ENCODE measurements at places on chromosomes 7 and 10.

DNA sequence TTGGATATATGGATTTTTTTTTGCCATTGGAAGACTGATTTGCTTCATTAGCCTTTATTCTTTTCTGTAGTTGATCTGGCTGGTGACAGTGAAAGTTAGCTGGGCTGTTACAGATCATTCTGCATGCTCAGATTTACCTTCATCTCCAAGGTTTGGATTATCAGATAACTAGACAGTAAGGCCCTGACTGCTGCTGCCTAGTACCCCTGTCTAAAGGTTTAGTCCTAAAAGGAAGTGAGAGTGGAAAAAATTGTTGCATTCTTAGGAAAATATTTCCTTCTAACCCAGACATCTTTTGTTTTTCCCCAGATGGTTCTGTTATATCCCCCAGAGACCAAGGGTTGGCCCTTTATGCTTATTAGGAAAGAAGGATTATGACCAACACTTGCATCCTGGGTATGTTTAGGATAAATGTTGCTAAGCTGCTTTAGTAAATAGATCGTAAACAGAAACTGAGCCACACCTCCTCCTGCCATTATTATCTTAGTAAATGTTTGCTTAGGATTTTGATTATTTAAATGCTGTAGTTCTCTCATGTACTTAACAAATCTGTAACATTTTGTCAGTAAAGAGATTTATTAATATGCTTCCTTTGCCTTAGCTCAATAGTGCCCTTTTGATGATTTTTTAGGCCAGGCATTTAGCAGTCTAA, 44.4 kb downstream of the MCU start:
- no peak for DNase-seq

GRCh38 chr10:2917926-2918325, 149.4 kb upstream of the PFKP start:
- DNase-seq, result no peak

DNA sequence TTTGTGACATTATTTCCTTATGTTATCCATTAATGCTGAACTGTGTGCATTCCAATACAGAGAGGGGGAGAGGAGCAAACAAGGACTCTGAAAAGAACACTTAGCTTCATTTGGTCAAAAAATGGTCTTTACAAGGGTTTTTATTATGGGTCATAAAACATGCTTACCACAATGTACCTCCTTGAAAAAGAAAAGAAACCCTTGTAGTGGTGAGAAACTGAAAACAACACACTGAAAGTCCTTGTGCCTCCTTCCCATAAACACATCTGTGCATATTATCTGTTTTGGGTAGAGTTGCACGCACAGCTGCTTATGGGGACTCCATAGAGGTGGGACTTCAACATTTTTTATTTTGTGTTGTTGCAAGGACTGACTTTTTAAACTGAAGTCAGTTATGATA, 98.7 kb downstream of the CDK6 start:
- peak; percentile 86 for DNase-seq

GRCh38 chr7:18623389-18623788, 127.8 kb downstream of the HDAC9 start:
- DNase-seq, result no peak

- no peak for DNase-seq
These were observed 49.6 kb upstream of the MYL10 start for GRCh38 chr7:101678658-101679057.

DNA sequence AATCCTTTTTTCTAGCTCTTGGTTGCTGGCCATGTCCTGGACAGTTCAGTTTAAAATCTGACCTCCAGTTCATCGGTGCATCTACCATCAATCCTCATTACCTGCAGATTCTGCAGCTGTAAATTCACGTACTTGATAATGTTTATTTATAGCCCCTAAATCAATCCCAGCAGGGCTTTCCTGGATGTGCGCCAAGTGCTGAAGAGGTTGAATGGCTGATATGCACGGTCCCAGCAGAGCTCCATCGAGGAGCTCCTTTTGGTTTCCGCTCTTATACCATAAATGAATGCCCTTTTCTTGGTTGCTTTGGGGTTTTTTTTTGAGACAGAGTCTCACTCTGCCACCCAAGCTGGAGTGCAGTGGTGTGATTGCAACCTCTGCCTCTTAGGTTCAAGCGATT, 91.2 kb upstream of the CCZ1B start:
- no peak for DNase-seq

DNA sequence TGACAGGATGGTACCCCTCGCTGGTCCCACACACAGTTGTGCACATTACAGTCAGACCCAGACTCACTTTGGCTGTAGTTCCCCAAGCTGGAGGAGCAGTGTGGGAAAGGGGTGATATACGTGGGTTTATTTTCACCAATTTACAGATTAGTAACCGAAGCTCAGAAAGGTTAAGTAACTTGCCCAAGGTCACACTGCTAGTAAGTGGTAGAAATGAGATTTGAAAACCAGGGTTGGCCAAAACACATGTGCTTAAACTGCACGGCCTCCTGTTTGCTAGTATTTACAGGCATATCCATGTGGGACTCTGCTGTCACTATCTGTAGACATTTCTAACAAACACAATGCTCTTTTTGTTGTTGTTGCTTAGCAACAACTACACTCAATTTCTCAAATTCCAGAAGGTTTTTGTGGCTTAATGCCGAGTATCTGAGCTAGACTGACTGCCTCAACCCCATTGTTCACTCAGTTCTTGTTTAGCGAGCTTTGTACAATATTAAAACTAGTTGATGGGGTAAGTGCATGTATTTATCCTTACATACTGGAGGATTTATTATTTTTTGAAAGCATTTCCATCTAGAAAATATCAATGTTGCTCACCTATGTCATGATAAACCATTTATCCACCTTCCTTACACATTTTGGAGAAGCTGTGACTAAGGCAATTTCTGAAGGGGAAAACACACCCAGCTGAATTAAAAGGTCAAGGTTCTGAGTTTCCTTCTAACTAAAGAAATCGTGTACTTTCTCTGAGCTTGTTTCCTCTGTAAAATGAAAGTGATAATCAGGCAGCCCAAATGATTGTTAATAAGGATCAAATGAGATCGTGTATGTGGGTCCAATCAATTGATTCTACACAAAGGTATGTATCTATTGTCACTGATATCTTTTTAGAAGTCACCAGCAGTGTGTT, 5.3 kb upstream of the TMEM139 start:
- no peak for DNase-seq

GRCh38 chr10:28302012-28302637, 739 bp downstream of the MPP7 start:
- DNase-seq, result no peak

- DNase-seq, result no peak
These were observed 341.9 kb downstream of the LRMDA start for GRCh38 chr10:75773231-75773780.

GRCh38 chr7:29161231-29161630, 14.9 kb upstream of the CPVL start:
- DNase-seq, result no peak

DNA sequence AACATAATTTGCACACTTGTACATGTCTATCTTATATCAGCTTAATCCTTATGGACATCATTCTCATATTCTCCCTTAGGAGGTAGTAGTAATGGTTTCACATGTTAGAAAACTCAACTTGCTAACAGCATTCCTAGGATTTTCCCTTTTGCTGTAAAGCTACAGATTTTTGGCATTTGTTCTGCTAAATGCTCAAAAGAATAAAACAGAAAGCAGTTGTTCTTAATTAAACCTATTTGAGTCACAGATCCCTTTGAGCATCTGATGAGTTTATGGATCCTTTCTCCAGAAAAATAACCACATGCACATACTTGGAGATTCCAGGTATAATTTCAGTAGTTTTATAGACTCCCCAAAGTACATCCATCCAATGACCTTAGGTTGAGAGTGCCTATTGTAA, 122.9 kb upstream of the BET1 start:
- DNase-seq, result no peak

DNA sequence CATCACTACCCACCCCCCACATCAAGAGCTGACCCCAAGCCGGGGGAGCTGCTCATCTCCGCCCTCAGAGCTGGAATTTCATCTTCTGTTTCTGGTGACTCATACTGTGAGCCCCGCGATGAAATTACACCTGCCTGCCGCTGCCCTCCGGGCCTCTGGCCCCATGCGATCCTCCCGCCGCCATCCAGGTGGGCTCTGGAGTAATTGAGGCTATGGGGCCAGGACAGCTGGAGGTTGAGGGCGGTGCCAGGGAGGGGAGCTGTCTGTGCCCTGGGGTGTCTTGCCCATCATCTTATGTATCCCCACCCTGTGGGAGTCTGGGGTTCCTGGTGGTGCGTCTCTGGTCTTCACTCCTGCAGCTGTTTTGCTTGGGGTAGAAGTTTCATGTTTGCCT, 9.0 kb downstream of the GTF2IRD1 start:
- DNase-seq, result no peak

DNA sequence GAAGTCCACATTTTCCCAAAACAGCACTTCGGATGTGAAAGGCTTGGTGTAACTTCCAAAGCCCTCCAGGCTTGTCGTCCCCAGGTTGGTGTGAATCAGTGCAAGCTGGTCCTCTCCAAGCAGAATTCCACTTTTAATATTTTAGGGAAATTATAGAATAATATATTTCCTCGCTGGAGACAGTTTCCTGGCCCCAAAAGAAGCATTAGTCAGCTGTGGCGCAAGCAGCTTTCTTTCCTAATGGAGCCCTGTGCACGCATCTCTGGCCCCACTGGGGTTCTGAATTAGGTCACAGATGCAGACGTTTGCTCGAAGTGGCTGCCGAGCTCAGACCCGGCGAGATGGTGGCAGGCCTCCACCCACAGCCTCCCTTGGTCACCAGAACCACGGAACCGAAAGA, 33.3 kb upstream of the MNX1 start:
- DNase-seq, result no peak

DNA sequence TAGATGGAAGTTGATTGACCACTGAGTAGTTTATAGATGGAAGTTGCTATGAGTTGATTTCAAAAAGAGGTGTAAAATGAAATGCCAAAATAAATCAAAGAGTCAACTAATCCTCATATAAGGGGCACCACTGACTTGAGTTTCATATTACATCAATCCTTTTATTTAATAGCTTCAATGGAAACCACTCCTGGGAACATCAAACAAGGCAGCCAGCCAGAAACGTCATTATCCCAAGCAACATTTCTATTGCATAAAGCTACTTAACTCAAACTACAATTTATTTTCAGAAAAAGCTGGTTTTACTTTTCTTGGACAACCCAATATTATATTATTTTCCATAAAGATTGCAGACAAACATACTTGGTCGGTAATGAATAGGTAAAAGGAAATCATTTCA, 162.1 kb downstream of the TSPAN12 start:
- DNase-seq, result no peak

DNA sequence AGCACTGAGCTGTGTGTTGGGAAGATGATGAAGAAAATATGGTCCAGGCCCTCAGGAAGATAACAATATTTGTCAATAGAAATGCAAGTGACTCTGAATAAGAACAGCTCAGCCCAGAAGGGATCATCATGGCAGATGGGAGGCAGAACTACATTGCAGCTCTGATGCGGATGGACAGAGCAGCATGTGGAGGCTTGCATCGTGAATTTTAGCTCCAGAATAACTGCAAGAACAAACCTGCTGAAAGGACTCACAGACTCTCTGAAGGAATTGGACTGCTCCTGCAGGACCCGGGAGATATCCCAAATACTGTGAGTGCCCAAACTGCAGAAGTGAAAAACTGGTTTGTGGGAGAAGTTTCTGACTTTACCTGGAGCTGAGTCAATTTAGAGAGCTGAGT, 80.6 kb upstream of the LAMB4 start:
- DNase-seq, result no peak

DNA sequence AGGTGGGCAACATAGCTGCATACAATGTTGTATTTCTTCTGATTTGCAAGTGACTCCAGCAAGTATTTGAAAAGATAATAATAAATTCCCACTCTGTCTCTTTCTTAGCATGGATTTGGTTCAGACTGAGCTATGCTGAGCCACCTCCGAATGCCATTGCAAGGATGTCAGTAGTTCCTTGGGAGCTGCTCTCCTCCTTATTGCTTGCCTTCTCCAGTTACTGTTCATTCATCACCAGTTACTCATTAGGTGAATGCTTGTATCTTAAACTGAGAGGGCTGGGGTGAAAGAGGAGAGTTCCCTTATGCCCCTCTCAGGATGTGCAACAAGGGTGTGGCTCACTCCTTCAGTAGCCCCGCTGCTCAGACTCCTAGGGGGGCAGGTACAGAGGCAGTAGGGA, 78.4 kb upstream of the PRKAR2B start:
- no peak for DNase-seq

- peak; percentile 33 for DNase-seq
These were observed 66.5 kb downstream of the ZNF277 start for GRCh38 chr7:112272921-112273561.

- no peak for DNase-seq
These were observed 239.5 kb downstream of the REEP3 start for GRCh38 chr10:63760708-63761047.

DNA sequence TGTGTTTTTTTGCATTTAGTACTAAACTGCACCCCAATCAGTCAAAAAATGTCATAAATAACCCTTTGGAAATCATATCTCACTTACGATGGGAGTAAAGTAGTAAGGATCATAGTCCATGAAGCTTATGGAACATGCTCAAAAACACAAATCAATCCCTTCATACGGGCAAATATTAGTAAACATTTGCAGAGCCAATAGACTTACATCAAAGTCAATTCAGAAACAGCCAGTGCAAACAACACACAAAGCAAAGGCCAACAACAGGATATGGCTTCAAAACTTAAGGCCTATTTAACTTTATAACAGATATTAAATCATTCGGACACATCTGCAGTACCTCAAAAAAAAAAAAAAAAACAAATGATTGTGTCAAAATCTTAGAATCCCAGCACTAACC, 32.1 kb downstream of the SGCE start:
- no peak for DNase-seq

- peak; percentile 16 for DNase-seq
These were observed 27.4 kb upstream of the LOXL4 start for GRCh38 chr10:98295401-98295811.

DNA sequence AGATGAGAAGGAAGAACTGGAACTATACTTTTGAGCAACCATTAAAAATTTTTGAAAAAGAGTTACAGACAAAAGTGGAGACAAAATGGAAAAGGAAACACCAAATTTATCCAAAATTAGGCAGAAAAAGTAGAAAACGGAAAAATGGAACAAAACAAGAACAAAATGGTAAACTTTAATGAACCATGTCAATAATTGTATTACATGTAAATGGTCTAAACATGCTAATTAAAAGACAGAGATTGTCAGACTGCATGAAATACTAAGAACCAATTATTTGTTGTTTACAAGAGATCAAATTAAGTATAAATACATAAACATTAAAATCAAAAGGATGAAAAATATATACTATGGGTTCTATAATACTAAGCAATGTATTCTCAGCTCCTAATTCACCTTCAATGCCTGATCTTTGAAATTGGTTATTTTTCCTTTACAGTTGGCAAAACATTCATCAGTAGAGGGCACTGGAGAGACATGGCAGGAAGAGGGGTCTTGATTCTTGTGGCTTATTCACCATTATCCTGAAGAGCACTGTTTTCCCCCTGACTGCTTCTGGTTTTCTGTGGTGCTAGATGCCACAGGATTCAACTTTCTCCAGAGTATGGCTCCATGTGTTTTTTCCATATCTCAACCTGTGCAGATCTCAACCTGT, 124.9 kb downstream of the ELFN1 start:
- DNase-seq, result no peak

- DNase-seq, result no peak
These were observed 103.0 kb downstream of the PTEN start for GRCh38 chr10:87966459-87966858.

GRCh38 chr7:82164813-82165212, 278.8 kb downstream of the CACNA2D1 start:
- DNase-seq, result no peak

Measured in GM12865 (cell line).